LoVo (cell line): ENCODE measurements at places on chromosomes 11 and 22.

DNA sequence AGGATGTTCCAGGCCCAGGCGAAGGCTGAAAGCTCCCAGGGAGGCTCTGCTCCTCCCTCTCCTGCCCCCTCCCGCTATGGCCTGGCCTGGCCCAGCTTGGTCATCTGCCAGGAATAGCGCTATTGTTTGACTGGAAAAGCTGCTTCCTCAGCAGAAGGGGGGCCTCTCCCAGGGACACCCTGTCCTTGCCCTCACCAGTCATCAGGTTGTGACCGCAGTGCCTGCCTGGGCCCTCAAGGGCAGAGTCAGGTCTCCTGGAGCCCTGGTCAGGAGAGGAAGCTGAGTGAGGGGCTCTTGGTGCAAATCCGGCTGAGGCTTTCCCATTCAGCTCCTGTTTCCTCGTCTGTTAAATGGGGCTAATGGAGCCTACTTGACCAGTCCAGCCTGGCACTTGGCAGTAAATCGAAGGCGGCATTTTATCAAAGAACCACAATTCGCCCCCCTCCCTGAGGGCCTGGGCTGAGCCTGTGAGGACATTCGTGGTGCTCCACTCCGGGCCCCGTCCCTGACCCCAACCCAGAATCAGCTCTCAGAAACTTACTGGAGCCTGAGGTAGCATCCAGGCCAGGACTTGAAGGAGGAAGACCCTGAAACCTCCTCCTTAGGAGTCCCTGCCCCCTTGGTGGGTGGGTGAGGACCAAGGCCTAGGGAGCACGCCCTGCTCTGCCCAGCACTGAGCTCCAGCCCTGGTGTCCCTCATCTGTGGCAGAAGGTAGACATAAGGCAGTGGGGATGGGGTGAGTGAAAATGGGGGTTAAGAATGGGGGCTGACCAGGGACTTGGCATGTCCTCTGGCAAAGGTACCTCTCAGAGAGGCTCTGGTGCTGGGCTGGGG is 2.0 kb upstream of the CASTOR1 start:
- DNase-seq: no peak

DNA sequence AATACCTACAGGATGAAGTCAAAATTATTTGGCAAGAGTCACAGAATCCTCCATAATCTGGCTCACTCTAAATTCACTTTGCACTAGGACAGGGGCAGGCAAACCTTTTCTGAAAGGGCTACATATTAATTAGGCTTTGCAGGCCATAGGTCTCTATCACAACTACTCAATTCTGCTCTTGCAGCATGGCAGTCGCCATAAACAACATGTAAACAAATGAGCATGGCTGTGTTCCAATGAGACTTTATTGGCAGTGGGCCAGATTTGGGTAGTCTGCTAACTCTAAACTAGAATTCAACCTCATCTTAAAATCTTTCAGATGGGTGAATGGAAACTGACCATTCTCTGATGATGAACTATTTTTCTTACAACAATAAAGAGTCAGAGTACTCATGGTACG is 5.8 kb downstream of the THRSP start:
- no peak for DNase-seq

DNA sequence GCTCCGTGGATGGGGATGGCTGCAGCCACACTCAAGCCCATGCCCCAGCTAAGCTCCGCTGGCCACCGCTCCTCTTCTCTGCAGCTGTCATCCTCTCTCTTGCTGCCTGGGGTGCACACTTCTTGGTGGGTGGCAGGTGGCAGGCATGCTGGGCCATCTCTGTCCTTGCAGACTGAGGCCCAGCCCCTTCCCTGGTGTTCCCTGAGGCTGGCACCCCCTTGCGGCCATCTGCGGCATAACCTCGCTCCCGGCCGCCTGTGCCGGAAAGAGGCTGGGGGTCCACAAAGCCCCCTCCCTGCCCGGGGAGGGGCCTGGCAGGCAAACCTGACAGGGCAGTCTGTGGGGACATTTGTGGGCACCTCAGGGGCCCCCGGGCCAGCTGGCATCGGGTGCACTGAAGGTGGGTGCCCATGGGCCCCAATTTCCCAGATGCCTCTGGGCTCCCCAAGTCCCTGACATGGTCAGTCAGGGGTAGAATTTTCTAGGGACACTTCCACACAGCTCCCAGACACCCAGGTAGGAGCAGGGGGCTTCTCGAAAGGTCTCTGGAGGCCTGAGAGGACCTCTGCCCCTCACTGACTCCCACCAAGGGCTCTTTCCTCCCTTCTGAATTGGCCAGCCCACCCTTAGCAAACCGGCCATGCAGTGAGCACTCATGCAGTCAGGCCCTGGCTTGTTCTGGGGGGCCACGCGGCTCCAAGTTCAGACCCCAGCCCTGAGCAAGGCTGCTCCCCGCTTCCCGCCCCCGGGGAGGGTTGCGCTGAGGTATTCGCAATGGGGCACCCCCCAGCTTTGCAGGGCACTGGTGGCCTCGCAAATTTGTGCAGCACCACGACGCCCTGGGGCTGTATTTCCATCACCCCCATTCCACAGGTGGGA is 23.5 kb upstream of the TH start:
- peak; percentile 3 for DNase-seq

DNA sequence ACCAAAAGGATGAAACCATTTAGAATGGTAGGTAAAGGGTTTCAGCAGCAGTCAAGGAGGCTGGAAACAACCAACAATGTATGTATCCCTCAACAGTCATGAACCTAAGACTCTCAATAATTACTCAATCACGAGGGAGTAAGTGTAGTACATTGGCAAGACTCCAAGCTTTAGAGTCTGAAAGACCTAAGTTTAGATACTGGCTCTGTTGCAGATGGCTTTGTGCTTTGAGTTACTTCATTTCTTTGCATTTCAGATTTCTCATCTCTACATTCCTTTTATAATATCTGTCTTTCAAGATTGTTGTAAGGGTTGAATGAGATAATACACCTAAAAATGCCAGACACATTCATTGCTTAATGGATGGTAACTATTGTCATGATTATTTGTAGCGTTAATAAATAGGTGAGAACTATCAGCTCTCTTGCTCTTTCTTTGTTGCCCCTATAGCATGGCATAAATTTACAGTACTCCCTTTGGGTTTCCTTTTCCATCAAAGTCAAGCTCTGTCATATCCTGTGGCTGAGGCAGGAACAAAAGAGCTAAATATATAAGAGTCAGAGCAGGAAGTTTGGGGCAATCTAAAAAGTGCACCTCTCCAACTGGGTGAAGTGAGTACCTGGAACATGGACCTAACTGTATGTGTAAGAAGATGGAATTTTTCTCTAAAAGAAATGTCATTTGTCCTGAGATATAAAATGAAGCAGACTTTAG is 228.2 kb upstream of the ZC3H12C start:
- DNase-seq: no peak

DNA sequence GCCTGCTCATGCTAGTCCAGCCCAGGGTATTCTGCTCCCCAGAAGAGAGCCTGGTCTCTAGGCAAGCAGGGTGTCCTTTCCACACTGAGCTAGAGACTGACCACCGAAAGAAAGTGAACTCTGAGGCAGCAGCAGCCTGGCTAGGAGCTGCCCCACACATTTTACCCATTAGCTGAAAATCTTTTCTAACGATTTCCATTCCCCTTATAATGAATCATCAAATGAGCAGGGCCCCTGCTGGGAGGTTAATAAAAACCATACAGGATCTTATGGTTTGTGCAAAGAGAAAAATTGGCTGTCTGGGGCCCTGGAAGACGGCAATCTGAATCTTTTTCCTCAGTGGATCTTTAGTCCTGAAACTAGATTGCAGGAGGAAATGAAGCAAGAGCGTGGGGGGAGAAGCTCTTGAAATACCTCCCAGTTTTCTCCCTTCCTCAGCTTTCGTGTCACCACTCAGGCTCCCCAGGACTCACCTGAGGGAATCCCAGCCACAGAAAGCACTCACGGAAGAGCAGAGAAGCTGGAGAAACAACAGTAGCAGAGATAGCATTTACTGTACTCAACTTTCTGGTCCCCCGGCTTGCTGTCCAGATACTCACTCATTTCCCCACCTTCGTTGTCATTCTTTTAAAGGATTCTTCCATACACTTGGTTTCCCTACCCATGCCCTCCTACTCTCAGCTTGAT is 74.7 kb upstream of the CD44 start:
- no peak for DNase-seq

- DNase-seq: no peak
These were observed 7.4 kb upstream of the NAP1L4 start for GRCh38 chr11:2999464-2999998.
